Daoy (cell line): ENCODE measurements at places on chromosomes 7 and 10. TPM values are rescaled to one million over a fixed set of nuclear protein-coding genes. Genes with fewer than 3 reads are reported as not detected.

DNA sequence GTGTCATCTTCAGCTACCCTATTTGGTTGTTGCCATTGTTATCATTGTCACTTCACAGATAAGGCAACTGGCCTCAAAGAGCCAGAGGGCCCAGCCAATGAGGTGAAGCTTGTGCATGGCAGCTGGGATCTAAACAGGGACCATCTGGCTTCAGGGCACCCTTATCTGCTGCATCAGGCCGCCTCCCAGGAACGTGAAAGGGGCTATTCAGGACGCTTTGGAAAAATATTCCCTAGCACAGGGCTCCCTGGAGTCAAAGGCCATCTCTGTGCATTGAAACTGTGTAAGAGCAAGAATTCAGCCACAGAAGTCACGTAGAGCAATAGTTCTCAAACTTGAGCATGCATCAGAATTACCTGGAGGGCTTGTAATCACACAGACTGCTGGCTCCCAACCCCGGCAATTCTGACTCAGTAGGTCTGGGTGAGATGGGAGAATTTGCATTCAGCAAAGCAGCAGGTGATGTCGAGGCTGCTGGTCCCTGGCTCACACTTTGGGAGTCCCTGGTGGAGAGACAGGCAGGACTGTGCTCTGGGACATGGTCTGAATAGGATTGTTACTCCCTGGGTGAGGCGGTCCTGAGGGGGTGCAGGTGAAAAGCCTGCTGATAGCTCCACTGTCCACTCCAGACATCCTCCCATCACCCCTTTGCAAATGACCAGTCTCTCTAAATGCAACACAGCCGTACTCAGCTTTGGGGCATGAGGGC is 21.5 kb upstream of the PLEKHA1 start:
- no peak for DNase-seq

GRCh38 chr10:101228966-101229265 is 347 bp downstream of the LBX1 start:
- DNase-seq: no peak

GRCh38 chr7:131583430-131583829 is 27.0 kb upstream of the PODXL start:
- peak; percentile 83 for DNase-seq

MSANTD7 gene
- 14.4 and 14.7 TPM in 2 replicates for total RNA-seq

DNA sequence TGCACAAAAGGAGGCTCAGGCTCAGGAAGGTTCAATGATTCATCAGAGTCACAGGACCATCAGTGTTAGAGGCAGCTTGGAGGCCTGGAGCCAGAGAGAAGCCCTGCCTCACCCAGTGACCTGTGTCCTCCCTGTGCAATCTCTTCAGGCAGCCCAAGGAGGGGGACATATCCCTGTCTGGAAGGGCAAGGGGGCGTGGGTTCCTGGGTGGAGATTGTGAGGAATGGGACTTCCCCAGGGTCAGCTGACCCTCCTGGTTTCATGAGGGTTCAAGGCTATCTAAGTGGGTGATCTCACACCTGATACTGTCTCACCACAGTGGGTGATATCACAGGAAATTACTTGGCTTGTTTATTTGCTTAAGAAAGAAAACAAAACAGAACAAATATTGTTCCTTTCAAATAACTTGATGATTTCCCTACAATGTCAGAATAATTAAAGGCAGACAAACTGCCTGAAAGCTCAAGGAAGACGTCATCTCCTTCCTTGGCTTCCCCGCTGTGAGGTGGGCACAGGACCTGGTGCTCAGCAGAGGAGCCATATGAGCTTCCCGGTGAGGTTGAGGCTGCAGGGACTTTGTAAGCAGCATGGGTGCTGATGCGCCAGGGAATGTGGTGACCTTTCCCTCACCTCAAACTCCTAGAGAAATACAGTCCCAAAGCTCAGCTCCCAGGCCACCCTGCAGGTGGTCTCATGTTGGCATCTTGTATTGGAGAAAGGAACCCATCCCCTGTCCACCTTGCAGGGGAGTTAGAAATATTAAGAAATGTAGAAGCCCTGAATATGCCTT is 763.2 kb downstream of the GRID1 start:
- no peak for DNase-seq

DNA sequence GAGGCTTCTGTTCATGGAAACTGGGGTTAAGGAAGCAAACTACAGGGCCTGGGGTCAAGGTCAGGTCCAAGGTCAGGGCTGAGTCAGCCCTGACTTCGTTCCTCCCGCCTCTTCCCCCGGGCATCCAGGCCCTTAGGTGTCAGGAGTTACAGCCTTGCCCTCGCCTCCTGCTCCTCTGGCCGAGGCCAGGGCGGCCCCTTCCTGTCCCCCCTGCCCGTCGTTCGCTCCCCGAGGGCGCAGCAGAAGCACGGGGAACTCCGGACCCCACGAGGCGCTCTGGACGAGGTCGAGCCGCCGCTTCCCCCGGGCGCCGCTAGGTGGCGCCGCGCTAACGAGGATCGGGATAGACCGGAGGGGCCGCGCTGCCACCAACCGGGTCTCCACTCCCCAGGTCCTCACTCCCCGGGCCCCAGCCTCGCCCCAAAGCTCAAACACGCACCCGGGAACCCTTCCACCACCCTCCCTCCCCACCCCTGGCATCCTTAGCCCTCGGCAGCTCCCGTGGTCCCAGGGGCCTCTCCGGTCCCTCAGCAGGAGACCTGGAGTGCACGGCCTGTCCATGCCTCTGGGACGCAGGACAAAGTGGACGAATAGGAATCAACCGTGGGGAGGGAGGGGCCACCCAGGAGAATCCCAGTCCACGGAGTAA is 59.2 kb upstream of the MYL10 start:
- peak; percentile 93 for DNase-seq

DRGX gene
- not detected in 2 replicates for total RNA-seq

GCK gene
- 0.46 TPM in 1 of 2 replicates, not detected in the other for total RNA-seq

GRCh38 chr10:96860631-96861277 is 28.7 kb downstream of the LCOR start:
- DNase-seq: no peak

DNA sequence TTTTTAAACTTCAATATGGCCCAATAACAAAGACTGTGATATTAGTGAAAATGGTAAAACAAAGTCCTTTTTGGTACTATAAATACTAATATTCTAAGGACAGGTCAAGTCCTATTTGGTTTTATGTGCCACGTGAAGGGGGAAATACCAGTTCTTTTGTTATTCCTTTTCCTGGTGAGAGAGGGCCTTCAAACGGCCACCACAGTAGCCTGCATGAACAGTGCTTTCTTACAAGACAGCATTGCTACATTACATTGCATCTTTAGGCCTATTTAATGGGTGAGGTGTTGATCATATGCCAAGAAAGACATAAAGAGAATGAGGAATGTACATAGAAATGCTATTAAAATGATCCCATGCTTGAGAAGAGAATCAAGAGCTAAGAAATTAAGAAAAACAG is 214.8 kb downstream of the LRRTM3 start:
- no peak for DNase-seq

- peak; percentile 69 for DNase-seq
These were observed 99.5 kb downstream of the SFMBT2 start for GRCh38 chr10:7311218-7311849.

GRCh38 chr7:73894733-73895551 is 34.0 kb downstream of the TMEM270 start:
- DNase-seq: peak; percentile 100

GIMAP1 gene
- under 0.01 TPM in 1 of 2 replicates, not detected in the other for total RNA-seq

GRCh38 chr10:18043148-18044006 is 91.7 kb downstream of the SLC39A12 start:
- DNase-seq: peak; percentile 43

CTAGE4 gene
- total RNA-seq: 0.09 and 0.23 TPM in 2 replicates
